ENCODE measurements at places on chromosomes 6 and 20. TPM values are rescaled to one million over a fixed set of nuclear protein-coding genes. Genes with fewer than 3 reads are reported as not detected.

The SLC26A8 gene
- polyA plus RNA-seq: 0.30 TPM

The IMPG1 gene
- polyA plus RNA-seq: 1.1 TPM

The TUBE1 gene
- polyA plus RNA-seq: 43.3 TPM

The CD93 gene
- 203 TPM for polyA plus RNA-seq

The TMEM74B gene
- 16.3 TPM for polyA plus RNA-seq

The C6orf58 gene
- polyA plus RNA-seq: 2.4 TPM

The TFAP2C gene
- 3.6 TPM for polyA plus RNA-seq

The CBLN4 gene
- 0.20 TPM for polyA plus RNA-seq

The TULP1 gene
- polyA plus RNA-seq: 7.9 TPM

The WFDC5 gene
- not detected for polyA plus RNA-seq

The GID8 gene
- polyA plus RNA-seq: 46.6 TPM

The SH3BGRL2 gene
- polyA plus RNA-seq: 45.7 TPM

The SLC17A2 gene
- not detected for polyA plus RNA-seq

The PARD6B gene
- 6.3 TPM for polyA plus RNA-seq

The MCHR2 gene
- not detected for polyA plus RNA-seq

The SNPH gene
- polyA plus RNA-seq: 1.9 TPM

The MRAP2 gene
- polyA plus RNA-seq: 6.9 TPM

The ABCF1 gene
- 60.2 TPM for polyA plus RNA-seq

The ID1 gene
- 140 TPM for polyA plus RNA-seq

The THEMIS gene
- 0.13 TPM for polyA plus RNA-seq

The TAAR2 gene
- polyA plus RNA-seq: not detected

The PTPRK gene
- 87.5 TPM for polyA plus RNA-seq

The MTCH1 gene
- polyA plus RNA-seq: 145 TPM

The DYNLT2 gene
- 8.0 TPM for polyA plus RNA-seq

The ALDH8A1 gene
- polyA plus RNA-seq: 1.2 TPM

The HEBP2 gene
- polyA plus RNA-seq: 48.7 TPM

The PLAGL2 gene
- polyA plus RNA-seq: 22.6 TPM
